Nucleus accumbens (tissue), 56 donors: ENCODE measurements at places on chromosomes 1 and 21.

DNA sequence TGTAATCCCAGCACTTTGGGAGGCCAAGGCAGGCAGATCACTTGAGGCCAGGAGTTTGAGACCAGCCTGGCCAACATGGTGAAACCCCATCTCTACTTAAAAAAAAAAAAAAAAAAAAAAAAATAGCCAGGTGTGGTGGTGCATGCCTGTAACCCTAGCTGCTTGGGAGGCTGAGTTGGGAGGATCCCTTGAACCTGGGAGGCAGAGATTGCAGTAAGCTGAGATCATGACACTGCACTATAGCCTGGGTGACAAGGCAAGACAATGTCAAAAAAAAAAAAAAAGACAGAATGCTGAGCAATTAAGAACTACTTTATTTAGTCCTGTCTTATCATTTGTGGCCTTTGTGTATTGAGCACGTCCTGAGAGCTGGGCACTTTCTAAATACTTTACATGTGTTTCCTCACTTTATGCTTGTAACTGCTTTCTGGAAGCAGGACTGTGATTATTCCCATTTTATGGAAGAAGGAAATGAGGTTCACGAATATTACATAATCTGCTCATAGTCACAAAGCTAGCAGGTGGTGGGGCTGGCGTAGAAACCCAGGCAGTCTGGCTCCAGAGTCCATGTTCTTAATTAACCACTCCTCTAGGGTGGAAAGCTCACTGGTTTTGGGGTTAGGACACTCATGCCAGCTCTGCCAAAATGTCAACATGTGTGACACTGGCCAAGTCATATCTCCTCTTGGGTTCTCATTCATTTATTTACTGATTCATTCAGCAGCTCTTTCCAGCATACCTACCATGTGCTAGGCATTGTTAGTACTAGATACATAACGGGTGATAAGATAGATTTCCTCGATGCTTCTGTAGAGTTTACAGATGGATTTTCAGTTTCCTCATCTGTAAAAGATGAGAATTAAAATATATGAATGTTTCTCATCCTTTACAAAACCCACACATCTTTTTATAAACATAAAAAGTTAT lies 57.7 kb downstream of the DDR2 start:
- no peak for DNase-seq

DNA sequence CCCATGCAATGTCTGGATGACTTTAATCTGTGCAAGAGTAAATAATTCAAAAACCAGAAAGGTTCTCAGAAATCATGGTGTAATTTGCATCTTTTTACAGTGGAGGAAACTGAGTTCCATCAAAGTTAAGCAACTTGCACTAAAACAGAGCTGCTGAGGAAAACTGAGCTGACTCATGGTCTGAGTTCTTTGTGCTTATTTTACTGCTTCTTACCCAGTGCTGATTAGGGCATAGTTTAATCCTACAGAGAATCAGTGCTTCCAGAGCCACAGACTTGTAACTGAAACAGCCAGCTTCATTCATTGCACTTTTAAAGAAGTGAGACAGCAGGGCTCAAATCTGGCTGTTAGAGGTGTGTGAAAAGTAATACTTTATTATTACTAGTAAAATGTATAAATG lies 10.9 kb upstream of the RWDD3 start:
- DNase-seq, result no peak

- DNase-seq, result no peak
These were observed 149.9 kb downstream of the MRPL39 start for GRCh38 chr21:25457411-25457810.

DNA sequence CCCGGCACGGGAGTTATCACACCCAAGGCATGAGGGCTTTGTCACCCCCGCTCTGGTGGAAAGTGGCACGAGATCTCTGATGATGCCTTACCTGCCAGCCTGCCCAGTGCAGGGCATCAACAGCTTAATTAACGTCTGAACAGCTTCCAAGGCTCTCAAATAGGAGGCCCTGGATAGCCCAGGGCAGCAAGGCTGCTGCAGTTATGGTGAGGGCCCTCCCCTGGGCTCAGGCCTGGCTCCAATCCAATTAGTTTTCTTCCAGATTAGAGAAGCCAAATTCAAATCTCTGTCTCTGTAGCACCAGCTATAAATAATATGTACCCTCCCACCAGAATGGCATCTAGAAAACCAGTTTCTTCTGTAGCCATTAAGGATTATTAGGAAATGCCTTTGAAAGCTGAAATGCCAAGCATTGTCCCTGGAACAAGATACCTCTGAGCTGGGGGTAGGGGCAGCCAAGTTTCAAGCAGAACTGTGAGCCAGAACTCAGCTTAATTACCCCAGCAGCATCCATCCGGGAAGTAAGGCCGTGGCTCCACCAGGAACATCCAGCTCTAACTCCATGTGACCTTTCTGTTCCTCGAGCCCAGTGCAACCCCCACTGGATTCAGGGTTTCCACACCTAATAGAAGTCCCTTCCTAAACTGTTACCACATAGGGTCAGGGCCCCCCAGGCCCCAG lies 12.5 kb downstream of the QSOX1 start:
- no peak for DNase-seq

- no peak for DNase-seq
These were observed 13.0 kb downstream of the CAMSAP2 start for GRCh38 chr1:200751717-200752116.

DNA sequence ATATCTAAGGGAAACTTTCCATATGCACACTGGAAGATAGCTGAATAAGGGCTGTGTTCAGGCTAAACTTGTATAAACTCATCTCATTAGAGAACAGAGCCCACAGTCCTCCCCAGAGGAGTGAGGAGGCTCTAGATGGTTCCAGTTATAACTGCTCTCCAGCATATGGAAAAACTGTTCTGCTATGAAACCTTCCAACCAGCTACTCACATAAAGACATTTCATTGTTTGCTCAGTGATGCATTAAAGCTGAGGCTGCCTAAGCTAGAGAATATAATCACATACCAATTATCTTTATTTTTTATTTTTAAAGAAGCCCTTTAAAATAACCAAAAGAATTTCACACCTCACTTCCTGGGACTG lies 13.3 kb downstream of the AHCYL1 start:
- DNase-seq, result no peak

GRCh38 chr1:165036403-165036802 lies 320.1 kb downstream of the LMX1A start:
- no peak for DNase-seq

DNA sequence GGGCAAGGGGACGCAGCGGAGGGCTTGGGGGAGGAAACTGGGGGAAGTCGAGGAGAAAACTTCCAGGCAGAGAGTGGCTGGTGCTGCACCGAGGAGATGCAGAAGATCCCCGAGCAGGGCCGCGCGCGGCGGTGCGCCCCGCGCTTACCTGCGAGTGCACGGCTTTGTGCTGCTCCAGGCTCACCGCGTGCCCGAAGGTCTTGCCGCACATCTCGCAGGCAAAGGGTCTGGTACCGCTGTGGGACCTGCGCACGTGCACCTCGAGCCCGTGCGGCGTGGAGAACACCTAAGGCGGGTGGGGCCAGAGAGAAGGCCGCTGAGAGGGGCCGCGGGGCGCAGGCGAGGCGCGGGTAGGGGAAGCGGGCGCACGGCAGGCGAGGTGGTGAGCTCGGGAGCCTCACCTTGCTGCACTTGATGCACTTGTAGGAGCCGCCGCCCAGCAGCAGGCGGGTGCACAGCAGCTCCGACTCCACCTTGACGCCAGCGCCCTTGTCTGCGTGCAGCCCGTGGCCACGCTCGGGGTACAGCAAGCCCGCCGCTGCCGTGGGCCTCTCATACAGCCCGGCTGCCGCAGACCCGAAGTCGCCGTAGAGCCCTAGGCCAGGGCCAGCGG lies 6.4 kb downstream of the GFI1 start:
- DNase-seq, result no peak

DNA sequence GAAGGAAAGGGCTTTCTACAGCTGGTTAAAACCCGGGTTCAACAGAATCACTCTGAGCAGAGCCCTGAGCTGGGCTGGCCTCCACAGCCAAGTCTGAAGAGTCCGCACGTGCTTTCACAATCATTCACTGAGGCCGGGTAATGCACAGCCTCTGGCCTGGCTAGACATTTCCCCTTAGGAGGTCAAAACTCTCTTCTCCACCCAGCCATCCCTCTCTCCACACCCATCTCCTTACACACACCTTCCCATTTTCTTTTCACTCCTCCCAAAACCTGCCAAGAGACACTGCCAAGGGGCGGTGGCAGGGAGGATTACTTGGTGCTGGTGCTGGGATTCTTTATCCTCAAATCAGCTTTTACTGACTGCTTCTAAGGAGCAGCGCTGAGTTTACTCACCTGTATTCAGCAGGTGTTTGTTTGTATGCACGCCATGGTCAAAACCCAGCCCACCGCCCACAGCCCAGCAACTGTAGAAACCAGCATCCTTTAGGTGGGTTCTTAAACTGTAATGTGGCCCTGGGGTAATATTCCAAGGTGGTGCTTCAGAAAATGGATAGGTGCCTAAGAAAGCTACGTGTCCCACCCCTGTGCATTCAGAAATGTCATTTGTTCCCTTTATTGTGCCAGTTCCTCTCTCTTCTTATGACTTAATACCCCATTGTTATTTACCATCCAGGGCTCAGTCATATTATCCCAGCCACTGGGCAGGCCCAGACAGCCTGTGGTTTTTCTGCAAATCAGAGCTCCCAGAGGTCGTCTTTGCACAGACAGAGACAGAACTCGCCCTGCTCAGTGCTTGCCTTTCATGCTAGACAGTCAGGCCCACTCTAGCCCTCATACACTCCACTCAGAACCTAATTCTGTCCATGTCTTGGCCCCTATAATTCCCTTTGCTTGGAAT lies 80.2 kb downstream of the ADSS2 start:
- no peak for DNase-seq

DNA sequence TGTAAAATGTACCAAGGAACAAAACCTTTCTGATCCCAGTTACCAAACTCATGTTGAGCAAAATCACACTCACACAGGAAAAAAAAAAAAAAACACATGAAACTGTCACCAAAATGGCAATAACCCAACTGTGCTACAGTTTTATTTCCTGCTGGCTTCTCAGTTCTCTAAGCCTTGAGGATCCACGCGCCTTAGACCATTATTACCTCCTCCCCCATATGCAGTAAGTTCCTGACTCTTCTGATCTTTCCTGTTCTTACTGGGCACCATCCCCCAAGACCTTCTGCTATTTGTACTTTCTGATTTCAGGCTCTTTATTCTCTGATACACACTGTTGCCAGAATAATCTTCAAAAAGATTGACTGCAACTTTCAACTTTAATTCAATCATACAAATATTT lies 79.6 kb downstream of the SLC45A1 start:
- no peak for DNase-seq

GRCh38 chr1:204045430-204045829 lies 27.5 kb upstream of the SOX13 start:
- DNase-seq, result no peak
